ENCODE measurements at places on chromosomes 11 and 22. TPM values are rescaled to one million over a fixed set of nuclear protein-coding genes. Genes with fewer than 3 reads are reported as not detected.

THY1 gene
- total RNA-seq, result 184 TPM

CRYBB3 gene
- 0.39 TPM for total RNA-seq

LRRC32 gene
- total RNA-seq, result 0.59 TPM

OR6T1 gene
- not detected for total RNA-seq

CRACR2B gene
- 29.0 TPM for total RNA-seq

All from H9 (cell line).